ENCODE measurements at places on chromosomes 6 and 20.

DNA sequence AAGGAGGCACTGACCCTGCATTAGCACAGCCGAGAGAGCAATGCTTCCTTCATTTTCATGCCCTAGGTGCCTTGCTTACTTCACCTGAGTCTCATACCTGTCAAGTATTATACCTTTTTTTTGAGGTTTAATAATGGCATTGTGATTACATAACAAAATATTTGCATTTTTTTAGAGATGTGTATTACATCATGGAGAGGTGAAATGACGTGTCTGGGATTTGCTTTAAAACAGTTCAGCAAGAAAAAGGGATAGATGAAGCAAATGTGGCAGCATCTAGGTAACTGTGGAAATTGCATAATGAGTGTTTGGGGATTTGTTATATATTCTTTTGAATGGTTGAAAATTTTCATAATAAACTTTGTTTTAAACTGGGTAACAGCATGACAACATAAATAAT is 48.9 kb downstream of the NKX2-2 start:
- no peak for DNase-seq

DNA sequence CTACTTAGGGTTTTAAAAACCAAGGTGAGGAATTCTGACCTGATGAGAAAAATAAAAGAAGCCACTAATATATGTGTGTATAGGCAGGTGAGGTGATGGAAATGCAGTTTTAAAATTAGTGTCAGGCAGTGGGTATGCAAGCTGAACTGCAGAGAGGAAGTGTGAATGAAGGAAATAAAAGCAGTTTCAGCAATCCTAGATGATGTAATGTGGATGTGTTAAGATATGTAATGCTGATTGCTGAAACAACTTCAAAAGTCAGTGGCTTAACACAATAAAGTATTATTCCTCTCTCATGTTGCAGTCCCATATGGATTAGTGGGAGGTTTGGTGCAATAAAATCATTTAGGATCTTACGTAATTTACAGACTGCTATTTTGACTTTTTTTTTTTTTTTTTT is 119.9 kb upstream of the ASCC3 start:
- no peak for DNase-seq

- no peak for DNase-seq
These were observed 25.5 kb upstream of the TMEM244 start for GRCh38 chr6:129886401-129887155.

DNA sequence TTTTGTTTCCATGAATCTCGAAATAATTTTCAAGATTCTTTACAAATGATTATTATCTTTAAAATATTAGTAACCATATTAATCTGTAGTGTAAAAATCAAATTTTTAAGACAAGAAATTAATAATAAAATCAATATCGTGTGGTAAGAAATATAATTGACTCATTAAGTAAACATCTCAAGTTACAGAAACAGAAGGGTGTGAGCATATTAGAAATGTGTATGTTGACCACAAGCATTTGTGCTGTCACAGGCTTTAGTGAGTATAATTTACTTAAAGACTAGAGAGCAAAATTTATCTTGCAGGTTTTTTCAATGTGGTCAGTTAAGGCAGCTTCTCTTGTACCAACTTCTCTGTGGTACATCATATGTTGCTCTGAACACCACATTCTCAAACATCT is 566.5 kb upstream of the IRAK1BP1 start:
- no peak for DNase-seq

DNA sequence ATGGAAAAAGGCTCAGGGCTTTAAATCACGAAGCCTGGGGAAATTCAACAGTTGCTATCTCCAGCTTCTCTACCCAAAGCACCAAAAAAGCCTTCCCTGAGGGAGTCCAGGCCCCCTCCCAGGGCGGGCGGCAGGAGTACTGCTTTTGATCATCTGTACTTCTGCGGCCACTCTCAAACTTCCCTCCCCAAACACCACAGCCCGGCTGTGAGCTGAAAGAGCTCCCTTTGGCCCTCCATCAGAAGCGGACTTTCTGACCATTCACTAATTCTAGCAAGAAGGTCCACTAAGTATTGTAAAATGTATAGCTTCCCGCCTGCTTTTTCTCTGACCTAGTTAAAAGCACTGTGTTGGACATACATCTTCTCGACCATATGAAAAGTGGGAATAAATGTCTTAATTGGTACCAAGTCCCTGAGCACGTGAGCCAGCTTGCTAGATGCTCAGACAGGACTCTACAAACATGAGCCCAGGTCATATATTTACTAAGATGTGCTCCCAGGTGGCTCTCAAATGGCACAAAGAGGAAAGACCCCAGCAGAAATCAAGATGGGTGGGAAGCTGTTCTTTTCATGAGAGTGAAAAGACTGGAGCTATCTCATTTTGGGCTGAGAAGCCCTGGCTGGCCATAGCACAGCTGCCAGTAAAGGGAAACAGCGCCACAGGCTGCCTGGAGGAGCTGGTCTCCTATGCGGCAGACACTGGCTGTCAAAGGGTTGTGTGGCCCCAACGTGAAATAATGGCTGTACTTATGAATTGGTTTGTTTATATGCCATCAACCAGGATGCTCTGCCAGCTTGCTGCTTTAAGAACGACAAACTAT is 58.6 kb downstream of the GFOD1 start:
- no peak for DNase-seq

- no peak for DNase-seq
These were observed 116.5 kb downstream of the TCP11 start for GRCh38 chr6:35024551-35025054.

GRCh38 chr6:11609324-11610071 is 71.9 kb downstream of the TMEM170B start:
- no peak for DNase-seq

GRCh38 chr6:70315079-70315751 is 12.3 kb upstream of the COL9A1 start:
- no peak for DNase-seq

DNA sequence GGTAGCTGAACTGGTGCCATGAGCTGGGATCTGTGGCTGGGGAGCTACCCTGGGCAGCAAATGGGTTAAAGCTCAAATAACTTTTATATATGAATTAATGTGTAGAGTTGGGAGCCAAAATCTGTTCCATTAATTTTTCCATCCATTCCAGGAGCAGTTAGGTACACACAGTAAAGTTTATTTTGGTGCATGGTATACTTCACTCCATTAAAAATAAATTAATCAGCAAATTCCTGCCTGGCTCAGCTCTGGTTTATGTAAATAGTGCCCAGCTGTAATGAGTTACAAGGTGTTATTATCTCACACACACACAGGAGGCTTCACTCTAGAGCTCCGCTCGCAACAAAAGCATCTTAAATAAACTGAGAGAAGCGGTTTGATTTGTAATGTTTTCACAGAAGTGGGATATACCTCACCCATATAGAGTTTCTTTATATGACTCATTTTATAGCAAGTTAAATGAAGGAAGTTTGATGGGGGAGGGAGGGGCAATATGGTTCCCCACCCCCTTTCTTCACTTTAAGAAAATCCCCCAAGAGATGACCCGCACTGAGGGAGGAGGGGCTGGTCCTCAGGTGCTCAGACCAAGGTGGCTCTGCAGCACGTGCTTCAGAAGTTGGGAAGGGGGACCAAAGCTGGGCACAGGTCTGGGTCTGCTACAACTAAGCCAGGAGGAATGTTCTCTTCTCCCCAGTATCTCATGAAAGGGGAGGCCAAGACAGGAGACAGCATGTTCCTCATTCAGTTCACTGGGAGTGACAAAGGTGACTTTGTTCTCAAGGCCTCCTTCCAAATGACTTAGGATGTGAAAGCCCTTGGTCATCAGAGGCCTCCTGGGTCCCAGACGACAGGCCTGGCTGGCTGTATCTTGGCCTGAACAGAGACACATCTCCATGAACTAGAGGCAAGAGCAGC is 10.5 kb upstream of the FAM83C start:
- DNase-seq: no peak

DNA sequence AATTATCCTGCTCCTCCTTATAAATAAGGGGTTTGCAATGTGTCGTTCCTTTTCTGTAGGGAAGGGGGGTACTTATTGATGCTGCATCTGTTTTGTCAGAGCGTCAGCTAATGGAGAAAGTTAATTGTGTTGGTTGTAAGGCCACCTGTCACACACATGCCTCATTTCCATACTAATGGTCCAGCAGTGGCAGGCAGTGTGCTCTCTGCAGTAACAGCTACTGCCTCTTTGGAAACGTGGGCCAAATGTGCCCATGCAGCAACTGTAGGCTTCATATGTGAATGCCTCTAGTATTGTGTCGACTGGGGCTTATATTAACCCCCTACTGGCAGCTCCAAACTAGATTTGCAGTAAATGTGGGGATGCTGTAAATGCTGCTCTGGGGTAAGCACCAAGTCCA is 56.3 kb upstream of the OLIG3 start:
- no peak for DNase-seq

DNA sequence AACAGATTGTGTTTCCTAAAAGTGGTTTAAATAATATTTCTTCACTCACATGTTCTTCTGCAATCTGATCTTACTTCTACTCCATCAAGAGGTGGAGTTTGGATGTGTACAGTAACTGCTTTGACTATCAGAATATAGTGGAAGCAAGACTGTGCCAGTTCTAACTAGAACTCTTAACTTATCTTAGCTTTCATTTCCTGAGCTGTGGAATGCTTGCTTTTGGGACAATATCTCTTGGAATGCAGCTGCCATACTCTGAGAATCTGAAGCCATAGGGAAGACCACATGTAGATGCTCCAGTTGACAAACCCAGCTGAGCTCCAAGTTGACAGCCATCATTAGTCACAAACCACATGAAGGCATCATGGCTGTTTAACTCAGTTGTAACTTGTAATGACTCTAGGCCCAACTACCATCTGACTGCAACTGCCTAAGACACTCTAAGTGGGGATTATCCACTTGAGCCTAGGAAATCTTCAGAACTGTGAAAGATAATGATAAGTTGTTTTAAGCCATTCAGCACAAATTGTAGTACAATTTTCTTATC is 40.8 kb upstream of the MAN1A1 start:
- no peak for DNase-seq

GRCh38 chr20:59451066-59451630 is 150.7 kb downstream of the EDN3 start:
- peak; percentile 51 for DNase-seq

GRCh38 chr6:153130515-153131036 is 506 bp downstream of the RGS17 start:
- DNase-seq: no peak

DNA sequence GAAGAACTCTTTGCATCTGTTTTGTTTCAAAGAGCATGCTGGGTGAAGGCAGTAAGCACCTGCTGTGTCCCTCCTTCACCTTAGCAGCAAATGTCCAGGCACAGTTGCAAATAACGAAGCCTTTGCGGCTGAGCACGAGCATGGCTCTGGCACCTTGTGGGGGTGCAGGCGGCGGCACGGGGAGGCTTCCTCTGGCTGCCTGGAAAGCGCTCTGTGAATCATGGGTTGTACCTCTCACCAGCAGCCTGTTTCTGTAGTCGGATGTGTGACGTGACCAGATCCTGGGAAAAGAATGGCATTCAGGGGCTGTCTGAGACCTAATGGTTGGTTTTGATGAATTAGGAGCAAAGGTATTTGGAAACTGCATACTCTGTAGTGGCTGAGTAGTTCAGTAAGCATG is 144.8 kb downstream of the DTNBP1 start:
- DNase-seq: no peak

GRCh38 chr6:137904822-137905617 is 38.0 kb downstream of the TNFAIP3 start:
- no peak for DNase-seq

Measured in muscle of arm (tissue), 14 donors.